ENCODE measurements at places on chromosomes 13 and 19.

GRCh38 chr13:59793107-59793506 lies 370.6 kb downstream of the DIAPH3 start:
- no peaks in the 10 kb centered on the region for H3K36me3 ChIP-seq
- H3K4me1 ChIP-seq: peaks cover 18% of the 10 kb centered on the region
- H3K27ac ChIP-seq: no peak overlapping the region
- no peaks in the 10 kb centered on the region for H3K27me3 ChIP-seq
- DNase-seq: no peak

DNA sequence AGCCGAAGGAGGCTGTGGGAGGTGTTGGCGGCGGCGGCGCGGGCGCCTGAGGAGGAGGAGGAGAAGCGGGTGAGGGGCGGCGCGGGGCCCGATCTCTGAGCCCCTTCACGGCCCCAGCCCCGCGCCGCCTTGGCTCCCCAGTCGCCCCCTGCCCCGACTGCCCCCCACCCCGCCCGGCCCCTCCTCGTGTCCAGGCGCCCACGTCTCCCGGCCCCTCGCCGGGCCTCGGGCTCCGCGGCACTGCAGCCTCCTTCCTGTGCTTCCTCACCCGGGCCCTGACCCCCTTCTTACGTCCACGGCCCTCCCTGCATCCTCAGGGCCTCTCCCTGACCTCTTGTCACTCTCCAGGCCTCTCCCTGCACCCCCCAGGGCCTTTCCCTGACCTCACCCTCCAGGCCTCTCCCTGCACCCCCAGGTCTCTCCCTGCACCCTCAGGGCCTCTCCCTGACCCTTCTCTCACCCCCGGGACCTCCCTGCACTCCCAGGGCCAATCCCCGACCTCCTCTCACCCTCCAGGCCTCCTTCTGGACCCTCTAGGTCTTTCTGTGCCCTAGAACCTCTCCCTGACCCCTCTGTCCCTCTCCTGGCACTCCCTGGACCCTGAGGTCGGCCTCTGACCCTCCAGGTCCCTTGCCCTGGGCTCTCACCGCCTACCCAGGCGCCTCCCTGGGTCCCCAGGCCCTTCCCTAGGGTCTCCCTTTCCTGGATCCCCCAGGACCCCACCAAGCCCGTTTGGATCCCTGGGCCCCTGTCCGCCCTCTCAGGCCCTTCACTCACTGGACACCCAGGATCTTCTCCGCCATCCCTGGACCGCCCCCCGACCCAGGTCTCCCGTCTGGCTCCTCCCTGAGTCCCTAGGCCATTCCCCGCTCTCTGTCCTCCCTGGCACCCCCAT lies 460 bp downstream of the KMT5C start:
- peak overlapping the region; percentile 46 for H3K27ac ChIP-seq
- DNase-seq: peak; percentile 44
- H3K36me3 ChIP-seq: peaks cover 5% of the 10 kb centered on the region
- H3K4me3 ChIP-seq: peak overlapping the region; percentile 36
- H3K4me1 ChIP-seq: peaks cover 28% of the 10 kb centered on the region

- no peaks in the 10 kb centered on the region for H3K4me1 ChIP-seq
- H3K27me3 ChIP-seq: no peaks in the 10 kb centered on the region
- no peaks in the 10 kb centered on the region for H3K36me3 ChIP-seq
- H3K4me3 ChIP-seq: no peak overlapping the region
These were observed 4.8 kb downstream of the FCHO1 start for GRCh38 chr19:17755977-17756670.

- no peaks in the 10 kb centered on the region for H3K4me1 ChIP-seq
- H3K36me3 ChIP-seq: no peaks in the 10 kb centered on the region
- no peaks in the 10 kb centered on the region for H3K27me3 ChIP-seq
- no peak for DNase-seq
These were observed 723.2 kb downstream of the PCDH9 start for GRCh38 chr13:66506979-66507378.
